Progenitor cell of endocrine pancreas (in vitro differentiated cells): ENCODE measurements at places on chromosomes 16 and 17. TPM values are rescaled to one million over a fixed set of nuclear protein-coding genes. Genes with fewer than 3 reads are reported as not detected.

DNA sequence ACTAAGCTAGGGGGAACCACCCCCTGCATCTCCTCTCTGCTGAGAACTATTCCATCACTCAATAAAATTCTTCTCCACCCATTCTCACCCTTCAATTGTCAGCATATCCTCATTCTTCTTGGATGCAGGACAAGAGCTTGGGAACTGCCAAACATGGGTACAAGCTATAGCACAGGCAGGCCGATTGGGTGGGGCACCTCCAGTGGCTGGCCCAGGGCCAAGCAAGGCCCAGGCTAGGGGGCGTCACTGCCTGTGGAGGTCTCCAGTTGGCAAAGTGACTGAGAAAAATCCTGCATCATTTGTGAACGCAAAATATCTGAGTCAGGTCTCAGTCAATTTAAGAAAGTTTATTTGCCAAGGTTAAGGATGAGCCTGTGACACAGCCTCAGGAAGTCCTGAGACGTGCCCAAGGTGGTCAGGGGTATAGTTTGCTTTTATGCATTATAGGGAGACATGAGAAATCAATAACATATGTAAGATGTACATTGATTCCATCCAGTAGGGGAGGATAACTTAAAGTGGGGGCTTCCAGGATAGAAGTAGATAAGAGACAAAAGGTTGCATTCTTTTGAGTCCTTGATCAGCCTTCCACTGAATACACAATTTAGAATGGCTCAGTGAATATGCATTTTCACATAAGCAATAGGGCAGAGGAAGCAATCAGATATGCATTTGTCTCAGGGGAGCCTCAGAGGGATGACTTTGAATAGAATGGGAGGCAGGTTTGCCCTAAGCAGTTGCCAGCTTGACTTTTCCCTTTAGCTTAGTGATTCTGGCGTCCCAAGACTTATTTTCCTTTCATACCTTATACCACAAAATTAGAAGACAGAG lies 21.5 kb upstream of the DHRS7B start:
- DNase-seq: no peak

DNA sequence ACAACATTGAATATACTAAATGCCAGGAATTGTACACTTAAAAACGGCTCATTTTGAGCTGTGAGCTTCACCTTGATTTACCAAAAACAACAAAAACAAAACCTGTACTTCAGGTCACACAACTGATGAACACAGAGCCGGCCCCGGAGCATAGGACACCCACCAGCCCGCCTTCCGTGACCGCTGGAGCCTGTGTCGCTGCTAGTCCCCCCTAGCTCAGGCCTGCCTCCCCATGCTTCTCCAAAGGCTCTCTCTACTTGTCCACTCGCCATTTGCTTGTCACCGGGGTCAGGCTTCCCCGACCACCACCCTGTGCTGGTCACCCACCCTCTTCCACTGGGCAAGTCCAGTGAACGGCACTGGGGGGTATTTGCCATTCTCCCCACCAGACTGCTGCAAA lies 113.8 kb upstream of the TNRC6C start:
- DNase-seq: no peak

DNA sequence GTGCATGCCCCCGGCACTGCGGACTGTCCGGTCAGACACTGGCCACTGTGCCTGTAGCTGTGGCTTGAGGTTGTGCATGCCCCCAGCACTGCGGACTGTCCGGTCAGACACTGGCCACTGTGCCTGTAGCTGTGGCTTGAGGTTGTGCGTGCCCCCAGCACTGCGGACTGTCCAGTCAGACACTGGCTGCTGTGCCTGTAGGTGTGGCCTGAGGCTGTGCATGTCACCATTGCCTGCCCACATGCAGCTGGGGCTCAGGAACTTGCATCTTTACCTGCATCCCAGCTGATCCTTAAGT lies 5.2 kb downstream of the MTHFSD start:
- no peak for DNase-seq

DNA sequence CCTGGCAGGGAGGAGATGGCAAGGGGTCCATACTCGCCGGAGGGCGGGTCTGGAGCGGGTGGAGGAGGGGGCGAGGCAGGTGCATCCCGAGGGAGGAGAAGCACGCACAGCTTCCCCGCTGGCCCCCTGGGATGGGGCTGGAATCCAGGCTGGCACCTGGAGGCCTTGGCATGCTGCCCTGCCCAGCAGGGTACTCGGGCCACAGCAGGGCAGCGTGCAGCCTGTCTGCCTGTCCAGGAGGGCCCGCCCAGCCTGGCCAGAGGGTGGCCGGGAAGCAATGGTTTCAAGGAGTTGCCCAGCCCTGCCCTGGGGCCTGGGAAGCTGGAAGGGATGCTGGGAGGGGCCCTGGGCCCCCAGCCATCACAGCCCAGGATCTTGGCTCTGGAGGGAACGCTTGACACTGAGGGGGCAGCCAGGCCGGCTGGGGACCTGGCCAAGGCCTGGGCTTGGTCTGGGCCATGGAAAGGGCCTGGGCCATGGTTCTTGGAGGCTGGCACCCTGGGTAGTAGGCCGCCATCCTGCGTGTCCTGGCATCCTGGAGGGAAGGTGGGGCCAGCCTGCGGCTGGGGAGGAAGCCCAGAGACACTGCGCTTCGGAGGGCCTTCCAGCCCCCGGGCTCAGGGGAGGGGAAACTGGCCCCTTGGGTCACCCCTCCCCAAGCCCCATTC lies 1.1 kb downstream of the GLIS2 start:
- DNase-seq: no peak

- no peak for DNase-seq
These were observed 641.0 kb upstream of the EEF2KMT start for GRCh38 chr16:5738586-5738985.

GRCh38 chr17:81315129-81315884 lies 20.2 kb upstream of the SLC38A10 start:
- no peak for DNase-seq

- no peak for DNase-seq
These were observed 682.1 kb upstream of the SOX9 start for GRCh38 chr17:71438631-71439146.

DNA sequence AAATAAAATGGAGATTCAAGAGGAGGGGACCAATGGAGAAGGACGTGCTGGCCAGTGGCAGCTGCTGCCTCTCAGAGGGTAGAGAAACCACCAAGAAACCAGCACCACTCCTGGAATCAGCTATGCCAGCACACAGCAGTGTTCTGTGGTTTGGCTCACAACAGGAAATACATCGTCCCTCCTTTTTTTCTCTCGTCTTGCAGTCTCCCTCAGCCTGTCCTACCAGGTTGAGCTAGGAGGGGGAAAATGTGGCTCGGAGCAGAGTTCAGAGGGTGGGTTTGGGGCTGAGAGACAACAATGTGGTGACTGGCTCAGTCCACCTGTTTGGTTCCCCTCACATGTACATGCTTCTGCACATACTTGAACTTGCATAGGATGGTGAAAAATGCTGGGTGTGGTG lies 19.9 kb upstream of the SLC16A5 start:
- DNase-seq: no peak

- DNase-seq: no peak
These were observed 312.3 kb upstream of the KCNJ16 start for GRCh38 chr17:69762766-69763165.

- no peak for DNase-seq
These were observed 8.1 kb downstream of the PNMT start for GRCh38 chr17:39676198-39676819.

CCL14 gene
- total RNA-seq: not detected in 2 replicates

ZDHHC1 gene
- total RNA-seq: 16.5 and 17.0 TPM in 2 replicates
